ENCODE measurements at places on chromosomes 2 and 18.

DNA sequence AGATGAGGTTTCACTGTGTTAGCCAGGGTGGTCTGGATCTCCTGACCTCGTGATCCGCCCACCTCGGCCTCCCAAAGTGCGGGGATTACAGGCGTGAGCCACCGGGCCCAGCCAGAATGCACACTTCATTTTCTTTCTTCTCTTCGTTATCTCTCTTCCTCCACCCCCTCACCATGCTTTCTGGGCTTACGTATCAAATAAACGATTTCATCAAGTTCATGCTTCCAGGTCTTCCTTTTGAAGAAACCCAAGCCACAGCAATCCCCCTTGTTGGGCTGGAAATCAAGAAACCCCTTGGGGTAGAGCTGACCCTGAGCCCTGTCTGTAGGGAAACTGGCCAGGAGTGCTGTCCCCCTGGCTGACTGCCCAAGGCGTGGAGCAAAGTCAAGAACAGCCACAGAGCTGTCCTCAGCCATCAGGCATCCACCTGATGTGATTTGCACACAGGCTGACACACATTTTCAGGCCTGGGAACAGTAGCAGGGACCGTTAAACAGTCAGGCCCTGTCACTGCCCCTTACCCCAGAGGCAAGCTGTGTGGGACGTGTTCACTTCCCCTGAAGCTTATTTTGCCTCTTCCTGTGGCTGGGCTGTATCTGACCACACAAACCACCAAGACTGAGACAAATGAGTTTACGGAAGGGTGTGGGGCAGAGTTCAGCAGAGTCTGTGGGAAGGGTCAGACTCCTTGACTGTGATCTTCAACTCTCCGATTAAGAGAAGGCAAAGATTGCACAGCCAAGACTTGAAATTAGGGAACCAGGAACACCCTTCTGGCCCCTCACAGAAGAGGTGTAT is 15.1 kb upstream of the NMUR1 start:
- no peak for DNase-seq

DNA sequence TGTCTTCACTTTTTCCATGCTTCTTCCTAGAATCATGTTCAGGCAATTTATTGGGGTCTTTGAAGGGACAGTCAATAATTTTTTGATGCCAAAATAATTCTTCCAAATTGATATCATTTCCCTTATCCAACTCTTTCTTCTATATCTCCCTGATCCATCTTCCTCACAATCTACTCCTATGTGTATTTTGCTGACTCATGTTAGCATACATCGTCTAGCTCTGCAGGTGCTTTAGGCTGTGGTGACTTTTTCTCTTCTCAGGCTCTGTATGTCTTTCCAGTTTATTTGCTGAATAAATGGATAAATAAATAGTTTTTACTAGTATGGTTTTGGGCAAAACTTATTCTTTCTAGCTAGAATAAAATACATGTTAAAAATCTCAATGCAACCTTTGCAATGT is 1650.9 kb upstream of the TMEFF2 start:
- no peak for DNase-seq

DNA sequence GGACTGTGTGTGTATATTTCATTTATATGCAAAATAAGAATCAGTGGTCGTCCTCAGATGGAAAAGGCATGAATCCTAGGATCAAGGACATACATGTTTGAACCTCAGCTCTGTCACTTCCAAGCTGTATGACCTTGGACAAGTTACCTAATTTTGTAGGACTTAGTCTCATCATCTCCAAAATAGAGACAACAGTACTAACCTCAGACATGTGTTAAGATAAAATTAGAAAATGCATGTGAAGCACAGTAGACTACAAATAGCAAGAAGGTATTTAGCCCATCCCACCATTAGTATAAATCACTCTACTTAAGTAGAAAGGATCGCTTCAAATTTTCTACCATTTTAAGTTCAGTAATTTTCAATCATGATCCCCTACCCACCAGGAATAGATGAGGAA is 309.8 kb downstream of the ZEB2 start:
- no peak for DNase-seq

DNA sequence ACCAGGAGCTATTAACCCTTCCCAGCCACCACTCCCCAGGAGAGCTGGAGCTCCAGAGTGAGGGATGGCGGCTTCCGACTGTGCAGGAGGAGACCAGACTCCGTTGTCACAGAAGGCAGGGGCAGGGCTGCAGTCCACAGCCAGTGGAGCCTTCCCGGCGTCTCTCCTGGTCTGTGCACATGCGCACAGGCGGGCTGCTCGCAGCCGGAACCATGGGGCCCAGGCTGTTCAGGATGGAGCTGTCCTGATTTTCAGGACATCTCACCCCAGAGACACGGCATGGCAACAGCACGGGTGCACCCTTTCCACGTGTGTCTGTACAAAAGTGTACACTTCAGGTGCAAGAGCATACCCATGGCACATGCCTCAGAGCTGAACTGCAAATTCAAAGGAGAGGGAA is 28.9 kb downstream of the EIPR1 start:
- DNase-seq = no peak

- DNase-seq = no peak
Observed at GRCh38 chr2:174263997-174264396, 15.7 kb upstream of the OLA1 start.

DNA sequence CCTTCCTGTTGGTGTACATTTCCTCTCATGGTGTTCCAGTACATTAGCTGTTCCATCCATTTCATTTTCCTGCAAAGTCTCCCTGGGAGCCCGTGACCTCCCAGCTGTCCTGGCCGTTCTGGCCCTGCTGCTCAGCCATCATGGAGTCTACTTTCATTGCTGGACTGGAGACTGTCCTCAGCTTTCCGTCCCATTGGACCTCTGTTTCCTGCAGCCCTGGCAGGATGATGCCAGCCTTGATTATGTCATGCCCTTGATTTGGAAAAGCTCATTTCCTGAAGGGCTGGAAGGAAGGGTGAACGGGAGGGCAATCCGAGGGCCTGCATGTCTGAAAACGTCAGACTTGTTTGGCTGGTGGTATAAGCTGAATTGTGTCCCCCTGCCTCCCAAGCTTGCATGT is 205.5 kb upstream of the HS6ST1 start:
- DNase-seq = no peak

GRCh38 chr2:145985517-145985916 is 1465.6 kb upstream of the ZEB2 start:
- DNase-seq = no peak

- no peak for DNase-seq
Observed at GRCh38 chr2:120319686-120320317, 26.1 kb upstream of the INHBB start.

GRCh38 chr2:206981739-206982340 is 42.5 kb downstream of the CPO start:
- no peak for DNase-seq

DNA sequence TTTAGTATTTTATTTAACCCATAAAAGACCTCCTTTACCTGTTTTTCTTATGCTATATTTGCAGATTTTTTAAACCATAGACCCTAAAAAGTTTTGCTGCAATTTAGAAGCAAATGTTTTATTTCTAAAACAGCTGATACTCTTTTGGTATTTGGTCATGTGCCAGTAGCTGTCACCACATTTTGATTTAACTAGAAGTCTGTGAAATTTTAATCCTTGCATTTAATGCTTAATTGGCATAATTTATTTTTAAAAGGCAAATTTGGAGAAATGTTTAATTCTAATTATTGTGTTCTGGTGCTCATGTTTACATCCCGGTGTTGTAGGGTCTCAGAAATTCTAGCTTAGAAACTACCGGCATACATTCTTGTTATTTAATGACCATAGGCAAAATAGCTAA is 111.8 kb downstream of the TTC27 start:
- DNase-seq = no peak

GRCh38 chr2:25338401-25338800 is 3.3 kb downstream of the DNMT3A start:
- DNase-seq = no peak

- no peak for DNase-seq
Observed at GRCh38 chr18:48730010-48730409, 191.2 kb downstream of the CTIF start.

GRCh38 chr2:57386305-57386704 is 660.3 kb upstream of the VRK2 start:
- DNase-seq = no peak

- peak; percentile 86 for DNase-seq
Observed at GRCh38 chr2:122203523-122203922, 448.1 kb downstream of the TSN start.

GRCh38 chr2:3423492-3424170 is 44.1 kb downstream of the TRAPPC12 start:
- DNase-seq = no peak

GRCh38 chr2:24403168-24403831 is 43.0 kb upstream of the ITSN2 start:
- no peak for DNase-seq

GRCh38 chr2:44560352-44560751 is 198.6 kb downstream of the CAMKMT start:
- no peak for DNase-seq

- DNase-seq = no peak
Observed at GRCh38 chr2:192026059-192026824, 168.5 kb downstream of the TMEFF2 start.

DNA sequence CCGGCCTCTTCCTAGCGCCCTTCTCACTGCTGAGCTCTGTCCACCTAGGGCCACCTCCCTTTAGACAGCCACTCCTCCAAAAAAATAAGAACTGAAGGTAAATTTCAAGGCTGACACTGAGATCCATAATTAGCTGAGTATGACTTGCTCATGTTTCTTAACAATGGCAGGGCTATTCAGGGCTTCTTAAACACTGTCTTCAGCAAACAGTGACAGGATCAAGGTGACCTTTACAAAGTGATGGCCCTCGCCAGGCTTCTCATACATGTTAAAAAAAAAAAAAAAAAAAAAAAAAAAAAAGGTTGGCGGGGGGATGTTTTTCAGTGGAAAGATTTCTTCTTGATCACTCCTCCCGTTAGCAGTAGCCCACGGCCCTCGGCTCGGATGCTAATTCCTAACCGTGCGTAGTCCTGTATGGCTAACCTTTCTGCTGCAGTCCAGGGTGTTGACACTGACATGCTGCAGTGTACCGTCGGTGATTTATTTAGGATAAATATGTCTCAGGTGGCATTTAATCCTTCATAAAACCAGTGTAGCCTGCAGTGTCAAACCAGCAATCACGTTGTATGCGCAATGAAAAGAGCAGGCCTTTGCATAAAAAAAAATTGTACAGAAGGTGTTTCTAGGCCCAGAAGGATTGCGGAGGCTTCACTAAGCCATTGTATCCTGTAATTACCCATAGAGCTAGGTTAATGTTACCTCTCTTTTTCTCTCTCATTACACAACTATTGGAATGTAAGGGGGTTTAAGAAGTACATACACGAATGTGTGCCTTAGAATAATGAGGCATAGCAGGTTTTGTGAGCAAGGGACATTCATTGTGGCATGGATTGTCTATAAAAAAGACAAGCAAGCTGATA is 142.7 kb downstream of the PTGR3 start:
- DNase-seq = no peak

DNA sequence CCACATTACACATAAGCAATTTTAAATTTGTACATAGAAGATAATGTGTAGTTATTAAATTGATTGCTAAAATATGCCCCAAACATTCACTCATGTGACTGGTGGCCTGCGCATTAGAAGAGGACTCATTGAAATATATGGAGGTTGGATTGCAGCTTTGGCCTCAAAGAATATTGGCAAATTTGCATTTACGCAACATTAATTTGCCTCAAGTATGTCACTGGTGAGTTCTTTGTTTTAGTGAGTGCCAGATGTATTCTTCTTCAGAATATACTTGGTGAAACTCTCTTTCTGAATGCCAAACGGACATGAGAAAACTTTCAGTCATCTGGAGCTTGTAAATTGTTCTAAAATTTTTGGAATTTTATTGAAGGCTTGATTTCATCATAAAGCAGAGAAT is 5.9 kb upstream of the EFEMP1 start:
- DNase-seq = no peak

GRCh38 chr2:29660201-29660600 is 261.2 kb downstream of the ALK start:
- DNase-seq = no peak

DNA sequence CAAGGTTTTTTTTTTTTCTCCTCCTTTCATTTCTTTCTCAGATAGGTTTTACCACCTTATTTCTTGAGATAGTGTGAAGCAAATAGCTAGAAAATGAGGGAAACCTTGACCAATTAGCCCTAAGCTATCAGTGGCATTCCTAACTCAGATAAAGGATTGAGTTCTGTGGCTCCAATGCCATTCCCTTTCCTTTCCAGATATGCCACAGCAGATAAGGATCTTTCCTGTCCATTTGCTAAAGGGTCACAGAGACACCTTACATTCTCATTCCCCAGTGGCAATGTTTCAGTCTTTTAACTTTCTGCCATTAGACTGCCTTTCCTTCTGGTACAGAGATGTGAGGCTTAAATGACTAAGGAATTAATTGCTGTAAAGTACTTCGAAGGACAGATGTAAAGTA is 81.7 kb downstream of the MGAT5 start:
- DNase-seq = no peak

DNA sequence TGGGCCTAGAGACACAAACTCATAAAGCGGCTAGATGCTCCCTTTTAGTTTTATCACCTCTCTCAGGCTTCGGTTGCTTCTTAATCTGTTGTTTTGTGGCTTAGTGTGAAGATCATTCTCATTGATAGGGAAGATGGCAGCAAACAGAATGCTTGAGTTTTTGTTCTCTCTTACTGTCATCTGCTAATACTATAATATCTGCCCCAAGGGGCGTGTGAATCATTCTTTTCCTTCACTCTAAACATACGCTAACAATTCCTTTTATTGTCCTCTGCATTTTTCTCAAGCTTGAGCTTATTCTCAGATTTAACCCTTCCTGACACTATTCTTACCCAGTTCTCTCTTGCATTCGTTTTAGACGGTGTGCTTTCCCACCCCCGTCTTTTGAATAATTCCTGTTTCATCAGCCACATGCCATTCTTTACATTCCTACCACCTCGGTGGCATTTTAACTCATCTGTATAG is 323.9 kb upstream of the NRP2 start:
- DNase-seq = no peak

DNA sequence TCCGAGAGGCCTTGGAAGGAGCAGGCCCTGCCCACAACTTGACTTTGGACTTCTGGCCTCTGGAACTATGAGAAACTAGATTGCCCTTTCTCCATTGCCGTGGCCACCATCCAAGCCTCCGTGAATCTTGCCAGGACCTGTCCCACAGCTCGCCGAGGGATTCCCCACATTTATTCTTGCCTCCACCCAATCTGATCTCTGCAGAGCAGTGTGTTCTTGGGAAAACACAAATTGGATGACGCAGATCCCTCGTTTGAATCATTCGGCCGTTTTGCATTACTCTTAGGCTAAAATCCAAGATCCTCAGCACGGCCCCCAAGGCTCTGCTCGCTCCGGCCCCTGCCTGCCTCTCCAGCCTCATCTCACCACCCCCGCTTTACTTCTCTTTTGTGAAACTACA is 364.2 kb downstream of the ZNF516 start:
- peak; percentile 47 for DNase-seq

DNA sequence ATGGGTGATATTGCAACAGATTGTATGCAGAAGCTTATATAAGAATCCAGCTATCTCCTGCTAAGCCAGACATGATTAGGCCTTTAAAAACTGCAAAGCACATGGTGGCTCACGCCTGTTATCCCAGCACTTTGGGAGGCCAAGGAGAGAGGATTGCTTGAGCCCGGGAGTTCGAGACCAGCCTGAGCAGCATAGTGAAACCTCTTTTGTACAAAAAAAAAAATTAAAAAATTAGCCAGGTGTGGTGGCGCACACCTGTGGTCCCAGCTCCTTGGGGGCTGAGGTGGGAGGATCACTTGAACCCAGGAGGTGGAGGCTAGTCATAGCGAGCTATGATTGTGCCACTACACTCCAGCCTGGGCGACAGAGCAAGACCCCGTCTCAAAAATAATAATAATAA is 204.6 kb downstream of the TNS1 start:
- no peak for DNase-seq

GRCh38 chr2:106867196-106867953 is 18.6 kb downstream of the ST6GAL2 start:
- DNase-seq = no peak

Measured in forelimb muscle (tissue), 1 donor.